ENCODE measurements at places on chromosomes 5 and 9.
A peak's percentile ranks its signal among the peaks of the same experiment; 100 is the strongest.

- no peak for DNase-seq
These were observed 259.2 kb downstream of the ARRDC3 start for GRCh38 chr5:91123901-91124300.

- DNase-seq: no peak
These were observed 88.2 kb upstream of the NR3C1 start for GRCh38 chr5:143491646-143492045.

GRCh38 chr5:158591301-158591863, 508.3 kb downstream of the EBF1 start:
- DNase-seq: no peak

DNA sequence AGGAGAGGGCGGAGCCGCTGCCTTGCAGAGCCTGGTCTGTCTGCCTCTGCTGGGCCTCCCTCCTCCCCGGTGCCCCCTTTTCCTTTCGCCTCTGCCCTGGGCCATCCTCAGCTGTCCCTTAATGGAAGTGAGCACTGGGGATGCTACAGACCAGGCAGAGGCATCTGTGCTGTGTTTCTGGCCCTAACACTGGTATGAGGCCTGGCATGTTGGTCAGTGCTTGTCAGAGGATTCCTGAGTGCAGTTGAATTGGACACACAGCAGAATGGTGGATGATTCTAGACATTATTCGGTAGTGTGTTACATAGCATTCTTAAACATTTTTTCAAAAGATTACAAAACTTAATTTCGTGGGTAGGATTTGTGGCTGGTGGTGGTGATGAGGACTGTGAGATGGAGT, 88.6 kb downstream of the EHMT1 start:
- no peak for DNase-seq

- DNase-seq: peak; percentile 94
These were observed 701 bp downstream of the PARP8 start for GRCh38 chr5:50667023-50667652.

- DNase-seq: no peak
These were observed 52.1 kb downstream of the C9orf50 start for GRCh38 chr9:129568560-129569501.

- DNase-seq: no peak
These were observed 20.3 kb downstream of the PCSK5 start for GRCh38 chr9:75910731-75911130.
